Midbrain (tissue), 1 donor: ENCODE measurements at places on chromosomes 13 and 19.
A peak's percentile ranks its signal among the peaks of the same experiment; 100 is the strongest.

- DNase-seq, result no peak
Measured at GRCh38 chr13:62687732-62688131, 1272.1 kb upstream of the PCDH20 start.

- DNase-seq, result no peak
Measured at GRCh38 chr19:58513213-58513693, 1.5 kb upstream of the SLC27A5 start.

DNA sequence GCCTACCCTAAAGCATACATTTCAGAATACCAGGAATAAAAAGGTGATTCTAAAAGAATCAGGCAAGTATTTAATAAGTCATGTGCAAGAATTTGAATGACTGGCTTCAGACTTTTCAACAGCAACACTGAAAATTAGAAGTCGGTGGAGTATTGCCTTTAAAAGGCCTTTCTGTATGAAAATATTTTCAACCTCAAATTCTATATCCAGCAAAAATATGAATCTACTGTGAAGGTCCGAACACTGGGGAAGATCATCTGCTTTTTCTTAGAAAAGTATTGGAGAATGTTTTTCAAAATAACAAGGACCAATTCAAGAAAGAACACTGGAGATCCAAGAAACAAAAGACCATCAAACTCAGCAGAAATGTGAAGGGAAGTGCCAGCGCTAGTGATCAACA, 459.5 kb upstream of the KLF12 start:
- no peak for DNase-seq

DNA sequence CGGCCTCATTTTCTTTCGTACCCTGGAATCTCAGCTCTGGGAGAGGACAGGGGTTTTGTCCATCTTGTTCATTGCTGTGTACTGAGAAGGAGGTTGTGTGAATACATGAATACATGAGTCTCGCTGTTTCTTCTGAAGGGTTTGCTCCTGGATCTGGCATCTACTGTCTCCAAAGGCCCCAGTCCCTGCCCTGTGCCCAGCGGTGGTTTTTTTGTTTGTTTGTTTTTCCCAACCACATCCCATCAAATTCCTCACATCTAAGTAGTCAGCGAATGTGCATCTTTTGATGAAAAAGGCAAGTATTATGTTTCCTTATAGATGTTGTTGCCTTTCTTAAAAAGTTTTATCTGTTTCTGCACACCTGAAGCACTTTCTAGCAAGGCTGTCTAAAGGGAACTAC, 12.5 kb downstream of the DCAF15 start:
- no peak for DNase-seq

- DNase-seq, result no peak
Measured at GRCh38 chr13:65855242-65855805, 1374.8 kb downstream of the PCDH9 start.

DNA sequence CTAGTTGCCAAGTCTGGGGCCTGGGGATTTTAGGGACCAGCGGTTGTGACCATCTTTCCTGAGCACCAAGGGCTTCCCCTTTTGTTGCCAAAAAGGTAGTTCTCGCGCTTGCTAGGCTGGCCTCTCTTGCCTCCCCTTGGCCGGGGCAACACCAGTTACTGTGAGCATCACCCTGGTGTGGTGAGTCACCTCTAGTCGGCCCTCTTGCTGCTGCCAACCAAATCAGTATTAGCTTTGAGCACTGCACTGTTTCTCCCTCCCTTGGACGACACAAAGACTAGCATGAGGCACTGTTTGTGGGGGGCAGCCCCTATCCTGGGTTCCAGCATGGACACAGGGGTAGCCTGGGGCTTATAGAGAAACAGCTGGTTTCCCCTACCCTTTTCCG, 6.9 kb downstream of the SYDE1 start:
- DNase-seq, result no peak

DNA sequence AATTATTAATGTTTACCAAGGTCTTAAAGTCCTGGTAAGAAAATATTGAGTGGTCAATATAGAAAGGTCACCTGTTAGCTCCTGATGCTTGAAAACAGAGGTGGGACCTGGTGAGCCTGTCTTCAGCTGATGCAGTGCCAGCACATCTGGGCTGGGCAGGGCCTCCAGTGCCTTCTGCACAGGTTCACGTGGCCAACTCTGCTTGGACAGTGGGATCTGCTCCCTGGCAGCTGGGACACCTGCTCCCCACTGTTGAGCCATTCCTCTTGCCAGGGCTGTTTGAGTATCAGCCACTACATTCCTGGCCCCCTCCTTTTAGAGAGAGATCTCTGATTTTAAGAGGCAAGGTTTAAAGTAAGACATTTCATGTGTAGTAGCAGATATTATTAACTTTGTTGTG, 135.0 kb downstream of the TM9SF2 start:
- no peak for DNase-seq

DNA sequence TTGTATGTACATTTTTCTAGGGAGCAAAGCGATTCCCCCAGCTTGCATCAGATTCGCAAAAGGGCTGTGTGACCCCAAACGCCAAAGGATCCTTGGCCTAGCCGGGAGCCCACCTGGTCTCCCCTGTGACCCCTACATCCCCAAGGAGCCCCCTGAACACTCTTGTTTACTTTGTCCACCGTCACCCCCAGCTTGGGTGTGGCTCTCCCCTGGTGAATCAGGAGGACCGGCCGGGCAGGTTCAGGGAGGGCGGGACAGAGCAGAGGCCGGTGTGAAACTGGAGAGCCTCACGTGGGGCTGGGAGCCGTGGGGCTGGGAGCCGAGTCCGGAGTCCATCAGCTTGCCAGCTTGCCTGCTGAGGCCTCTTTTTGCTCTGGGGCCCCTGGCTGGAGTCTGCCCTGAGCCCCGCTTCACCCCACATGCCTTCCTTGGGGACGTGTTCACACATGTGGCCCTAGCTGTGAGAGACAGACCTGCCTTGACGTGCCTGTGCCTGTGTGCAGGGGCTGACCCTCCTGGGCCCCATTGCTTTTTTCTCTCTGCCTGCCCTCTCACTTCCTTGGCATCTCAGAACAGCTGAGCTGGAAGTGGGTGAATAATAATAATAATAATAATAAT, 2.0 kb downstream of the ITPKC start:
- no peak for DNase-seq

DNA sequence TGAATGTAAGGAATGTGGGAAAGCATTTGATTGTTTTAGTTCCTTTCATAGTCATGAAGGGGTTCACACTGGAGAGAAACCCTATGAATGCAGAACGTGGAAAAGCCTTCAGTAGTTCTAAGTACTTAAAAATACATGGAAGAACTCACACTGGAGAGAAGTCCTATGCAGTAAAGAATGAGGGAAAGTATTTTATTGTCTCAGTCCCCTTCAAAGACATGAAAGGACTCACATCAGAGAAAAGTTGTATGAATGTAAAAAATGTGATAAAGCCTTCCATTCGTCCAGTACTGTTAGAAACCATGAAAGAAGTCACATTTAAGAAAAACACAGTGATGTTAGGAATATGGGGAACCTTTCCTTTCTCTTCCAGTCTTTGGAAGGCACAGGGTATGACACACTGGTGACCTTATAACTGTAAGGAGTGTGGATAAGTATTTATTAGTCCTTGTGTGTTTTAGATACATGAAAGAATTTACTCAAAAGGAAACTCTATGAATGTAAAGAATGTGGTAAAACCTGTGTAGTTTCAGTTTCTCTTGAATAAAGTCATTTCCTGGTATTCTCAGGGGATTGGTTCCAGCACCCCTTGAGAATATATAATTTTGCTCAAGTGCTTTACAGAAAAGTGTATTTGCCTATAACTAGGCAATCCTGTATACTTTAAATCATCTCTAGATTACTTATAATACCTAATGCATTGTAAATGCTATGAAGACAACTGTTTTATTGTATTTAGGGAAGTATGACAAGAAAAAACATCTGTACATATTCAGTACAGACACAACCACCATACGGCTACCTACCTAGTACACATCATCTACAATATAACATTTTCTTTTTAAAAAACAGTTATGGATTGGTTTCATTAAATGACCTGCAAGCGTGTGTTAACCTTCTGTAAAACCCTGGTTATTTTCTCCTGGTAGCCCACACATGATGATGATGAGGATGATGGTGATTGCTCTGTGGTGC, 52.8 kb downstream of the ZNF823 start:
- DNase-seq, result no peak

DNA sequence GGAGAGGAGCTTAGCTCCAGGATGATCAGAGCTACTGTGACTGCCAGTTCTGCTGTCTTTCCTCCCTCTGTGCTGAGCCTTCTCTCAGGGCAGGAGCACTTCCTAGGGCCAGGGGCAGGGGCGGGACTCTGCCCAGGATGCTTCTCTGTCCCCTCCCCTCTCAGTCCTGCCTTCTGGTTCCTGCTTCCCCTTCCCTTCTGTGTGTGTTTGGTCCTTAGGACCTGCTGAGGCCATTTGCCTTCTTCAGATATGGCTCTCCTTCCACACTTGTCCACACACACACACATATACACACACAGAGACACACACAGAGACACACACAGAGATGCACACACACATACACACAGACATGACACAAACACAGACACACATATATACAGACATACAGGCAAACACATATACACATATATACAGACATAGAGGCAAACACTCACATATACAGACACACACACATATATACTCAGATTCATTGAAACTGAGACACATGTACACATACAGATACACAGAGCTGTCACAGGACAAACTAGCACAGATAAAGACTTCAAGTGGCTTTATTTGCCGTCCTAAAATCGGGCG, 22.0 kb upstream of the CD177 start:
- DNase-seq, result no peak

DNA sequence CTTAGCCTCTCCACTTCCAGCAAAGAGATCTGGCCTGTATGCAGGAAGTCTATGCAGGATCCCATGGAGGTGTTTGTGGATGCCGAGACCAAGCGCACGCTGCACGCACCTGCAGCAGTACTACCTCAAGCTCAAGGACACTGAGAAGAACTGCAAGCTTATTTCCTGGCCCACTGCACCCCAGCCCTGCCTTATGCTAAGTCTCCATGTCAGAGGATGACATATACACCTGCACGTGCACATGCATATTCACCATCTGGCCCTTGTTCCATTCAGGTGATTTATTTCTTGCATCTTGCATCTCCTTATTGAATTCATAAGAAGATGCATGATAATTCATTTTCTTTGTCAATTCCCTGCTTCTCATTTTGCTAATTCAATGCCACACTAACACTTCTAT, 472.8 kb upstream of the SGCG start:
- DNase-seq, result no peak

DNA sequence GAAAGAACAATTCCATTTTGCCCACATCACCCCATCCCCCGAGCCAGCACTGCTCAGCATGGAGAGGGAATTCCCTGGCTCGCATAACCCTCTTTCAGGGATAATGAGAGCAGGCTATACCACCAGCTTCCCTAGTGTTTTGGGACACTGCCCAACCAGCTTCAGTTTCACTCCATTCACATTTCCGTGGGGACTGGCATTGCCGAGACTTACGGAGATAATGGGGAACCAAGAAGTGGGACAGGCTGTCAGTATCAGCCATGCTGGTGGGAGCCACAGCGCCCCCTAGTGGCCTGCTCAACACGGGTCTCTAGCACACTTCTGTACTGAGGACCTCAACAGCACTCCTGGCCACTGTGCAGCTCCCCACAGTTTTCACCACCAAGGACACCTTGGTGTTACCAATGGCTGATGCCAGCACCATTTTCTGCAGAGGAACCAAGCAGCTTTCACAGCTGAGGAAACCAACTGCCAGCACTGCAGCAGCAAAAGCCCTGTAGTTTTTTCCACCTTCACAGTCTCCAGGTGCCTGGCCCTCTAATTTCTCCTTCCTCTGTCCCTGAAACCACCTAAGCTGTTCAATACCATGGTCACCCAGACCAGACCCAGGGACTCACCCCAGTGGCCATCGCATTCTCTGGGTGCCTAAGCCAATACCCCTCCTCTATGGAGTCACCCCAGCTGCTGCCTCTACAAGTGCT, 23.7 kb downstream of the SLC6A16 start:
- DNase-seq, result peak; percentile 40

- no peak for DNase-seq
Measured at GRCh38 chr19:55208880-55209692, at the start of gene PTPRH. TSS of gene PTPRH (minus strand) at chr19:55209501. CDS start at chr19:55209433, 68 bp downstream.

GRCh38 chr13:113026391-113026910, 57.4 kb downstream of the MCF2L start:
- DNase-seq, result no peak

DNA sequence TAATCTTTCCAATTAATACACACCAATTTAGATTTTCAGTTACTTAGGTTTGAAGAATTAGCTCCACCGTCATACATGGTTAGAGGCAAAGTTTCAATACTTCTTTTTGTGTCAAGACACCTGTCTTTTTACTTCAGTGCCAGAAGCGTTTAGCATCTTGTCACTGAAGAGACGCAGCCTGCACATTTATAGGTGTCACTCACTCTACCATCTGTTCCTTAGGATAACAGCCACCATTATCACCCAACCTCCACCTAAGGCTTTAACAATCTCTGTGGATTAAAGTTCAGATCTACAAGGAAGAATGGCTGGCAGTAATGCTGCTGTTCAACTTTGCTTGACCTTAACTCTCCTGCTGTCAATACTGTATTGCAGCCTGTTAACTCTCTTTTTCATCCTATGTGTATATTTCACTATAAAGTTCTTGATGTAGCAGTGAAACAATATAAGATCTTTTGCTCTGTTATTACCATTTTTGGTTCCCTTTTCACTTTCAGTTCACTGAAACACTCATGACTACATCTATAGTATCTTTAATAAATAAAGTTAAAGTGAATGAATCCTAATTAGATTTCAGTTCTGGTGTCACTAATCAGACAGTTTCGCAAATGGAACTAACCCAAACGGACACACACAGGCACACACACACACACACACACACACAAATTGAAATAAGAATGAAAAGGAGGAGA, 435.6 kb downstream of the PCDH9 start:
- no peak for DNase-seq

GRCh38 chr13:47896546-47896945, 104.5 kb downstream of the SUCLA2 start:
- no peak for DNase-seq
